Activated CD4-positive, alpha-beta T cell treated with anti-CD3 and anti-CD28 coated beads for 48 hours (primary cell): ENCODE measurements at places on chromosomes 7 and 10.

GRCh38 chr7:100705320-100705752, 585 bp upstream of the POP7 start:
- peak; percentile 89 for DNase-seq

DNA sequence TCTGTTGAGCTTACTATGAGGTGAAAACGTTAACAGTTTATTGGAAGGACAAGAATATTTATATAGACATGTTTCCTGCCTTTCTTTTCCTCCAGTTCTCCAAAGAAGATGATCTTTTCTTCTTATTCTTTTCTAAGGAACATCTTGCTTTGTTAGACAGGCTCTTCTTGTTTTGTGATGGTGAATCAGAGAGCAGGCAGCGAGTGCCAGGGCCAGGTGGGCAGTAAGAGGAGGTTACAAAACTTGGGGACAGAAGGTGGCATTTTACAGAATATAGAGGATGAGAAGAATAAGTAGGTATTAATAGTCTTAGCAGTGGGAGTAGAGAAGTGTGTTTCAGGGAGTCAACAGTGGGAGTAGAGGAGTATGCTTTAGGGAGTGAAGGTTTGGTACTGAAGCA, 223.6 kb downstream of the ARL4A start:
- no peak for DNase-seq

DNA sequence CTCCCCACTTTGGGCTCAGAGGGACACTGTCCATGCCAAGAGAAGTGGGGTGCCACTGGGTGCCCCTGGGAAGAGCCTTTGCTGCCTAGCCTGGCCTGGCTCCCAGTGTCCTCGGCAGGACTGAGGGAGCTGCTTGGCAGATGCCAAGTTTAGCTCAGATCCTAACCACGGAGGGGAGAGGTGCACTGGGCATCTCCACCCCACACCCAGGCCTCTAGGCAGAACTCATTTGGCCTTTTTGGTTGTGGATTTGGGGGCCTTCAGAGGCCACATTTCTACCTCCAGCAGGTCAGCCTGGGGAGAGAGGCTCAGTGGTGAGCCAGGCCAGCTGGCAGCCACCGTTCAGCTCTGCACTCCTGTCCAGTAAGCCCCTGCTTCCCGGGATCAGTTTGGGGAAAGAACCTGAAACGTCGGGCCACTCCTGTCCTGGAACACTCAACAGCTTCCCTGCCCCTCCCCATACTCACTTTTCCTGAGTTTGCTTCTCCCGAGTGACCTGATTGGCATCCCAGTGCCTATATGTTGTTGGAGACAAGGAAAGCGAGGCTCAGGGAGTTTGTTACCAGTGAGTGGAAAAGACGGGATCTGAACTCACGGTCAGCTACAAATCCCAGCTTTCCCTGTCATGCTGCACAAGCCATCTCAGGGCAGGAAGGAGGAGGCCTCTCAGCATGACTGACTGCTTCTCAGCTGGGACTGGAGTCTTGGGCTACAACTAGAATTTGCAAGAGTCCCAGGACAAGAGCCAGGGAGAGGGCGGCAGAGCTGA, 11.2 kb upstream of the CXCL12 start:
- DNase-seq, result no peak

GRCh38 chr7:105153531-105153930, 139.5 kb downstream of the KMT2E start:
- no peak for DNase-seq

DNA sequence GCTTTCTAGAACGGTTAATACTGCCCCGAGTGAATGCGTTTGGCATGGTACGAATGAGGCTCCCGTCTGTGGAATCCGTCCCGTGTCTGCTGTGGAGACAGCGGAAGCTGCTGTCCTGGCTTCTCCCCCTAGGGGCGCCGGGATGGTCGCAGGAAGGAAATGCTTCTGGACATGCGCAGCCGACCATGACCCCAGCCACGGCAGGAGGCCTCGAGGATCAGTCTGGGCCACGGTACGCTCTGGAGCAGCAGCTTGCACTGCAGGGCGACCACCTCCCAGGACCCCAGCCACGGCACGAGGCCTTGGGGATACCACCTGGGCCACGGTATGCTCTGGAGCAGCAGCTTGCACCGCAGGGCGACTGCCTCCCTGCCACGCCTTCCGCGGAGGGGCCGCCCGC, 107.9 kb downstream of the CYTH3 start:
- no peak for DNase-seq

- no peak for DNase-seq
Measured at GRCh38 chr7:105133986-105134655, 120.1 kb downstream of the KMT2E start.

GRCh38 chr7:100547872-100548271, 8.9 kb downstream of the AGFG2 start:
- DNase-seq, result no peak

GRCh38 chr7:103446049-103446520, at the start of gene SLC26A5:
Gene SLC26A5, minus strand, starts transcription at chr7:103446207. Its CDS starts 24,693 bp downstream, at chr7:103421514.
- DNase-seq, result peak; percentile 29

DNA sequence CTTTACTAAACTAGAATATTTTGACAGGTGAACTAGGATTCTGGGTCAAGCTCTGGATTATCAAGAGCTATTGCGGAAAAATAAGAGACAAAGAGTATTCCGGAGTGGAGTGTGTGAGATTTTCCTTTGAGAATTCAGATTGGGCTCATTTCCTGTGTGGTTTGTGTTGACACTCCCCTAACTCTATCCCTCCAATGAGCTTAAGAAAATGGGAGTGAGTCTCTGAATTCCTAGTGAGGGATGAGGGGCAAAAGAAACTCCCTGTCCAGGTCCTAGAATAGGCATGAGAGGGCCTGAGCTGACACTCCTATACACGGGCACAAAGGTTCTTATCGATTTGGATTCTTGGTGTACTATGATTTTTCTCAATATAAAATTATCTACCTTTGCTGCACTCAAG, 10.2 kb downstream of the KLF14 start:
- no peak for DNase-seq

DNA sequence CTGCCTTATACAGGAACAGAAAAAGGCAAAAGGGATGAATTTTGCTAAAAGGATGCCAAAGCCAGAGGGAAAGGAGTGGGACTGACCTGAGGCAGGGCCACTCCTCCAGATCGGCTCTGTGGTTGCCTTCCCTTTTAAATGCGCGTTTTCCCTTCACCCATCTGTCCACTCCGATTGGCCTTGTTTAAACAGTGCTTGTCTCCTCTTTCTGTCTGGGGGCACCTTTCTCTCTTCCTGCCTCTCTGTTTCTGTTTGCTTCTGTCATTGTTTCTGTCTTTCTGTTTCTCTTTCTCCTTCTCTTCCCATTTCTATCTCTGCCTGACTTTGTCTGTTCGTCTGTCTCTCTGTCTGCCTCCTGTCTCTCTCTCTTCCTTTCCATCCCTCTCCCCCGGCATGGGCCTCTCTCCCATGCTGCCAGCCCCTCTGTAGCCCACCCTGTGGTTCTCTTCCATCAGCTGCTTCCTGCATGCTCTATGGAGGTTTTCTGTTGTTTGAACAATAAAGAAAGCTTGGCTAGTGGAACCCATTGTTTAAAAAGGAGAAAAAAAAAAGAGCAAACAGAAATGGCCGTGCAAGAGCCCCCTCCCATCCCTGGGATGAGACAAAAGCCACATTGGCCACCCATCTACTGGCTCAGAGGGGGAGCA, 29.5 kb upstream of the HSPB1 start:
- no peak for DNase-seq

DNA sequence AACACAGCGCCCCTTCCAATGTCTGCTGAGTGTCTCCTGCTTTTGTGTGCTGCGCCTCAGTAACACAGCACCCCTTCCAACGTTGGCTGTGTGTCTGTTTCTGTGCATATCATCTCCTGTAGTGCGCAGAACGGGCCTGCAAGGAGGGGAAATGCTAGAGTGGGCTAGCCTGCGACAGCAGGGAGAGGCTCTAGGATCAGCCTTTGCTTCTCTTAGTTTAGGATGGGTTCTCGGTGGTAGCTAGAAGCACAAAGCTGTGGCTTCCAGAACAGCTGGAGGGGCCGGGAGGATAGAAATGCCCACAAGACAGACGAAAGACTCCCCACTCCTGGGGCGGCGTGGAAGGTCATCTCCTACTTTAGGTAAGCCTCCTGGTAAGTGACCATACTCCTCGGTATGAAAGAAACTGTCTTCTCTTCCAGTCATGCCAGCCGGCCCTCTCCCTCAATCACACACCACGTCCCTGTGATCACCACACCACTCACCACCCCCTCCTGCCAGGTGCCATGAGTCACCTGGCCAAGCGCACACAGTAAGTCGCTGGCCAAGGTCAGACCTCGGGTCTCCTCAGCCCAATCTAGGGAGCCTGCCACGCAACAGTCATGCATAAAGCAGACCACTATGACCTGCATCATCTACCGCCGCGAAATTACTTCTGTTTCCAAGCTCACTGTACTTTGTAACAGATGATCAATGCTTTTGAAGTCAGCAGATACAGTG, 4.8 kb downstream of the PITRM1 start:
- DNase-seq, result no peak

DNA sequence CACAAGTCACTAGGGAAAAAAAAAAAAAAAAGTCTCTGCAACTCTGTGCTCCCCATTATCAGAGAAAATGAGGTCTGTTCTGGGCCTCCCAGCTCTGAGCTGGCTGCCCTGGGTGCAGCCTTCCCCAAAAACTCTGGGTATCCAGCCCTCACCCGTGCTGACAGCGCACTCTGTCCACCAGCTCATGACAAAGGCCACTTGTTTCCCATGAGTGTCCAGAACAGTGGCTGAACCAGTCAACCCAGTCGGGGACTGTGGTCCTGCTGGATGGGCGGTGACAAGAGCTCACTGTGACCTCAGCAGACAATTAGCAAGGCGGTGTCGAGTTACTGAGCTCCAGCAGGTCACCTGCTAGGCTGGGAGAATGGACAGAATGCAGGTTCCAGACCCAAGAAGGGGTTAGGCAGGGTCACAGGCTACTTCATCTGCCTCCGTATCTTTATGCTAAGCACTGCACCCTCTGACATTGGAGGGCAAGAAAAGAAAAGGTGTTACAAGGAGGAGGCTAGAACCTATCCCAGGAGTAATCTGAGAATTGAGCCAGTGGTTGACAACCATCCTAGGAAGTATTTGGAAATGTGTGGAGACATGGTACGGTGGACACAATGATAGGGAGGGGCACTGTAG, 37.2 kb downstream of the DLG5 start:
- no peak for DNase-seq

DNA sequence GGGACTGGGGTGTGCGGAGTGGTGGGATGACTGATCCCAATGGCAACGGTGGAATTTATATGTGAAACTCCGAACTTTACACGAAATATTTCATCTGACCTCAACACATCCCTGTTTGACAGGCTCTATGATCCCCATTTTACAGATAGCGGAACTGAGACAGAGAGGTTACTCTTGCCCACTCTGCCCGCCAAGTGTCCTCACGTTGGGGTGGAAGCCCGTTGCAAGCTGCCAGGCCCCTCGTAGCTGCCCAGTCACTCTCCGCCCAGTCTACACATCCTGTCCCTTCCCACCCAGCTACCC, 397 bp upstream of the NFE2L3 start:
- DNase-seq, result no peak

- no peak for DNase-seq
Measured at GRCh38 chr10:124020981-124021815, 72.2 kb downstream of the CHST15 start.

- no peak for DNase-seq
Measured at GRCh38 chr10:43055217-43055616, 21.7 kb upstream of the RET start.
